Stimulated activated CD4-positive, alpha-beta T cell treated with anti-CD3 and anti-CD28 coated beads, Interleukin-4, amount 100 ng/mL, for 4 hours (primary cell): ENCODE measurements at places on chromosomes 2 and 18.

DNA sequence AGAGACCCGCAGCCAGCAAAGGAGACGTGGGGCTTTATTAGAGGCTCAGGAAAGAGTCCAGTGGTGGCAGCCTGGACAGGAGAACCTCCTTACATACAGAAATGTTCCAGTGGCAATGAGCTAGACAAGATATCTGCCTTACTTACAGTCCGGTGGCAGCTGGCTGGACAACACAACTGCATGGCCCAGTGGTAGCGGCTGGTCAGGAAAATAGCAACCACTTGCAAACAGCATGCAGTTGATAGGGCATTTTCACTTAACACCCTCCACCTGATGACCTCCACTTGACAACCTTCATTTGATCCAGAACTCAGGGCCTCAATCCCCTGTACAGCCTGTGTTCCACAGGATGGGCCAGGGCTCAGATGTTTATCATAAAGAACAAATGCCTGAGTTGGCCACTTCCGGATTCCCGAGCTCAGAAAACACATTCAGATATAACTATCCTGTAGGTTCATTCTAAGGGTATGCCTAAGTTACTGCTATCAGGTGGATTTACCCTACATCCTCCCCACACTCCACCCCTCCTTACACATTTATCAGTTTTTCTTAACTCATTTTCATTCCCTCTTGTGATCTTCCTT, 63.3 kb upstream of the ITPRID2 start:
- no peak for DNase-seq

- no peak for DNase-seq
Measured at GRCh38 chr2:159226059-159226461, 60.4 kb downstream of the WDSUB1 start.

GRCh38 chr2:138964418-138964817, 184.2 kb upstream of the NXPH2 start:
- no peak for DNase-seq

GRCh38 chr2:46909150-46909549, 6.5 kb downstream of the MCFD2 start:
- DNase-seq = no peak

GRCh38 chr18:78525366-78526111, 454.1 kb upstream of the SALL3 start:
- no peak for DNase-seq
